Activated effector memory CD4-positive, alpha-beta T cell treated with anti-CD3 and anti-CD28 coated beads, Interleukin-2, amount 50 U/mL, for 16 hours (primary cell): ENCODE measurements at places on chromosomes 7 and 10.

- DNase-seq: no peak
Measured at GRCh38 chr7:143492043-143492471, 14.4 kb downstream of the TAS2R41 start.

DNA sequence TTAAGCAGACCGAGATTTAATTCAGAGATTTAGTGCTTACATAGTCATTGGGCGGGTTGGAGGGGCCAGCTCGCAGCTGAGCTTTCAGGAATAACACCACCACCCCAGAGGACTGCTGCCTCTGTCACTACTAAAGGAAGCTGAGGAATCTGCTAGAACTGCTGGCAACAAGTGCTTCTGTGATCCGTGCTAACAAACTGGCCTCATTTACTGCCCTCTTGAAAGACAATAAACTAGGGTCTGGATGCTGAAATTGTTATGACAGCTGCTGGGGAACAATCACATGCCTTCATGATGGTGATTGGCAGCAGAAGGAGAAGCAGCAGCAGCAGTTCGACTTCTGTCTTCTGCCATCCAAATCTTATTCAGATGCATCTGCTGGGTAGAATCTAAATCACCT, 285.5 kb upstream of the TAC1 start:
- DNase-seq: no peak

- no peak for DNase-seq
Measured at GRCh38 chr7:134453518-134453917, 5.4 kb downstream of the AKR1B1 start.

DNA sequence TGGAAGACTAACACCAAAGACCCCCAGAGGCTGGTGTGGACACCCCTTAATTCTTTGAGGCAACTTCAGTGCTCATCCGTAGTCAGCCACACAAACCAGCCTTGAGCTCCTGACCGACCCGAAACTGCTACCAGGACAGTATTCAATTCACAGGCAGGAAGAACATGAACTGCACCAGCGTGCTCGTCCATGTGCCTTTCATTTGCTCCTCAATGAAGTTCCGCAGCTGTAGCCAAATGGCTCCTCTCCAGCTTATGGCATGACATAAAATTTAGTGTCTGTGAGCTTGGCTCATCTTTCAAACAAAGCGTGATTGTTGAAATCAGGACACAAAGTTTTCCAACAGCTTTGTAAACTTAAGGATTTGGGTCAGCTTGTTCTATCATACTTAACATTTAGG, 144.1 kb upstream of the FAM171A1 start:
- no peak for DNase-seq

- DNase-seq: no peak
Measured at GRCh38 chr7:2487586-2488271, 11.5 kb upstream of the GRIFIN start.

- no peak for DNase-seq
Measured at GRCh38 chr10:132102071-132102716, 36.4 kb downstream of the JAKMIP3 start.

DNA sequence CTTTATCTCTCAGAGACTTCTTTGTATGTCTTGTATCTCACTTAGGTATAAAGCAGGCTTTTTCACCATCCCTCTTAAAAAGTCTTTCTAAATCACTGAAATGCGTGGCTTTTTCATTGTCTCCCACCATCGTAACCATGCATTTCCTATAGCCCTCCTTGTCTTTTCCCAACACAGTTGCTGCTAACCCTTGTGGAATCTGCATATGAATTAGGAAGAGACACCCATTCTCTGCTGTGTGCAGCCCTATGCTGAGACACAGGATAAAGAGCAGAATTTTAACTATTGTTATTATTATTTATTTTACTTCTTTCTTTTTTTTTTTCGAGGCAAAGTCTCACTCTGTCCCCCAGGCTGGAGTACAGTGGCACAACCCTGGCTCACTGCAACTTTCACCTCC, 804.3 kb upstream of the COBL start:
- no peak for DNase-seq

DNA sequence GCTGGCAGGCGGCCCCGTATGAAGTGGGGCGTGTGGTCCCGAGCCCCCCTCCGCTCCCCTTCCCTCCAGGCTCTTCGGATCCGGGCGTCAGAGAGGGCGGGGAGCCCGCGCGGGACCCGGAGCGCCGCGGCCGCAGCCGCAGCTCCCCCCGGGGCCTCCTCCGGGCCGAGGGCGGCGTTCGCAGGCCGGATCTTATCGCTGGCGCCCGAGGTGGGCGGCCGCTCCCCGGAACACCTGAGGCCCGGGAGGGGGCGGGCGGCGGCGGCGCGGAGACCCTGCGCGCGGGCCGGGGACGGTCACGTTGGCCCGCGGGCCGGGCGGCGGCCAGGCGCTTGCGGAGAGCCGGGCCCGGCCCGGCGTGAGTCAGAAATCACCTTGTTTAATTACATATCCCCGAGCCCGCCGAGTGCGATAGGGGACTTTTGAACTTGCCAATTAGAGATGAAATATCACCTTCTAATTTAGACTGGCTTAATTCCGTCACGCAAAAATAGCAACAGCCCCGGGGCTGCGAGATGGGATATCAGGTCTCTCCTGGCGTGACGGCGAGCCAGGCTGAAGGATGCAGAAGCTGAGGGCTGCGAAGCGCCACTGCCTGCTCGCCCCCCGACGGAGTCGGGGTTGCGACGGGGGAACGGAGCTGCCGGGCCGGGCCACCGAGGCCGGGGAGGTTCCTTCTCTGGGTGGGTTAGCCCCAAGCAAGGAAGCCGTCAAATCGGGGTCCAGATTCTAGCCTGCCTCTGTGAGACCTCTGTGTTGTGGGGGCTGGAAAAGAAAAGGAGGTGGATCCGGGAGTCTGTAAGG, 43.4 kb downstream of the LDB3 start:
- peak; percentile 84 for DNase-seq

DNA sequence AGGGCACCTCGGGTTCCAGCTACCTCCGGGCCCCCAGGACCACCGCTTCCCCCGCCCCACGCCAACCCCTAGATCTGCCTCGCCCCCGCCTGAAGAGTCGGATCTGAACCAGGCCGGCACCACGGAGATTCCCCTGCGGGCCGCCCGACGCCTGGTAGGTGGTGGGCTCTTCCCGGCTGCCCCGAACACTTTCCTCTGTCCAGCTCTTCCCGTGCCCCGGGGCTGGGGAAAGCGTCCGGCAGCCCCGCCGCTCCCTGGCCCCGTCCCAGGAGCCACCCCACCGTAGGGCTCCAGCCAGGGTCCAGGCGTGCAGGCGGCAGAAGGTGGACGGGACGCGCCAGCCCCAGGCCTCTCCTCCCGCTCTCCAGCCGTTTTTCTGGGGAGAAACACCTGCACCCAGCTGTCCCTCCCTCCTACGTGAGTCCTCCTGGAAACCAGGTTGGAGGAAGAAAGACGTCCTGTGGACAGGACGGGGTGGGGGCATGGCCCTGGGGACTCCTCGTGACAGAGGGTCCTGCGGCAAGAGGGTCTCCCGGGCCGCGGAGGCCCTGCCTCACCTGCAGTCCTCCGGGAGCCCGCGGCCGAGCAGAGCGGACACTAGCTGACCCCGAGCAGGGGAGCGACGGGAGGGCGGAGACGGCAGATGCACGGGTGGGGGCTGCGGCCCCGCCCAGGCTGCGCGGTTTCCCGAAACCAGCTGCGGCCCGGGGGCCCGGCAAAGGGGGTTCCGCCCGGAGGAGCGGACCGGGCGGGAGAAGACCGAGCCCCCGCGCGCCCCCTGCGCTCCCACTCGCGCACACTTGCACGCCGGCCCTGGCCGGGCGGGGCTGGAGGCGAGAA, at the start of gene TMEM176B:
Gene TMEM176B (minus strand): TSS at position 624 of the 840 bp plus-strand sequence. CDS start 3,795 bp downstream, outside the sequence.
- DNase-seq: no peak

- DNase-seq: no peak
Measured at GRCh38 chr7:151388430-151388829, 21.4 kb downstream of the WDR86 start.

DNA sequence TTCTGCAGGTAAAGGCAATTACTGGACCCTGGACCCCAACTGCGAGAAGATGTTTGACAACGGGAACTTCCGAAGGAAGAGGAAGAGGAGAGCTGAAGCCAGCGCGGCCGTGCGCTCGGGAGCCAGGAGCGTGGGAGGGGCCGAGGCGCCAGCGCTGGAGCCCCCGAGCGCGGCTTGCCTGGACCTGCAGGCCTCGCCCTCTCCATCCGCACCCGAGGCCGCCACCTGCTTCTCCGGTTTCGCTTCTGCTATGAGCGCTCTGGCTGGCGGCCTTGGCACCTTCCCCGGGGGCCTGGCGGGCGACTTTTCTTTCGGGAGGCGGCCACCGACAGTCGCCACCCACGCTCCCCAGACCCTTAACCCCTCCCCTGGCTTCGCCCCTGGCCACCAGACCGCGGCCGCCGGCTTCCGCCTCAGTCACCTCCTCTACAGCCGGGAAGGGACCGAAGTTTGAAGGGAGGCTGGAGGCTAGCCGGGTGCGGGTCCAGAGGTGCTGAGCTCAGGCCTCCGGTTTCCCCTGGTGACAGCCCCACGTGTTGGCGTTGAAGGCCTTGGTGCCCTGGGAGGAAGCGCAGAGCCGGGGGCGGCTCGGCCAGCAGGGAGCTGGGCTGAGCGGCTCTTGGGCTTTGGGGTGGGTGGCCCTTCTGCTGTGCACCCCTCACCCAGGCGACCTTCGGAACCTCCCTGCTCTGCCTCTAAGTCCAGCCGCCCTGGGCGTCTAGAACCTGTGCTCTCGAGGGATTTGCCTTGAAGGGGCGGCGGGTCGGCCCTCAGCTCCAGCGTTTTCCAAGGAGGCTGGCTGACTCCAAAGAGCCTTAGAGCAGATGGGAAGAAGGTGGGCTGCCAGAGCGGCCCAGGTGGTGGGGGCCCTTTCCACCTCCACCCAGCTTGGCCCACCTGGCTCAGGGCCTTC, 1.8 kb downstream of the FOXI2 start:
- no peak for DNase-seq

GRCh38 chr10:59814878-59815277, 61.6 kb upstream of the MRLN start:
- DNase-seq: no peak

DNA sequence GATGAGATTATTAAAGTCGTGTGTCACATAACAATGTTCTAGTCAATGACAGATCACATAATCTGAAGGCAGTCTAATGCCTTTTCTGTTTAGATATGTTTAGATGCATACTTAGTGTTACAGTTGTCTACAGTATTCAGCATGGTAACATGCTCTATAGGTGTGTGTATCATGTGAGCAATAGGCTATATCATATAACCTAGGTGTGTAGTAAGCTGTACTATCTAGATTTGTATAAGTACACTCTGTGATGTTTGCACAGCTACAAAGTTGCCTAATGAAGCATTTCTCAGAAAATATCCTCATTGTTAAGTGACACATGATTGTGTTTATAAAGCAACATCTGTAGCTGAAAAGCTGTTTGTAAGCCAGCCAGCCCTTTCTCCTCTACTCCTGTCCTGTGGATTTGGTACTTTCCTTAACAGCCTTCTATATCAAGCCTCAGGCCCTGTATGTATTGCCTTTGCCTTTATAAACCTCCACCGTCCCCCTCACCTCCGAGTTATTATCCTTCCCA, 6.3 kb downstream of the HECTD2 start:
- DNase-seq: no peak

GRCh38 chr10:4656576-4657194, 169.3 kb upstream of the AKR1E2 start:
- DNase-seq: peak; percentile 80

- DNase-seq: no peak
Measured at GRCh38 chr10:79628988-79629954, 18.5 kb downstream of the SFTPA1 start.

- no peak for DNase-seq
Measured at GRCh38 chr10:9172276-9172675, 1117.8 kb downstream of the GATA3 start.

- DNase-seq: no peak
Measured at GRCh38 chr7:103905997-103906396, 83.5 kb downstream of the RELN start.
